Stimulated activated CD4-positive, alpha-beta T cell treated with anti-CD3 and anti-CD28 coated beads, Interleukin-1b, Interleukin-23, amount 100 ng/mL, for 48 hours (primary cell): ENCODE measurements at places on chromosomes 11 and 22.

DNA sequence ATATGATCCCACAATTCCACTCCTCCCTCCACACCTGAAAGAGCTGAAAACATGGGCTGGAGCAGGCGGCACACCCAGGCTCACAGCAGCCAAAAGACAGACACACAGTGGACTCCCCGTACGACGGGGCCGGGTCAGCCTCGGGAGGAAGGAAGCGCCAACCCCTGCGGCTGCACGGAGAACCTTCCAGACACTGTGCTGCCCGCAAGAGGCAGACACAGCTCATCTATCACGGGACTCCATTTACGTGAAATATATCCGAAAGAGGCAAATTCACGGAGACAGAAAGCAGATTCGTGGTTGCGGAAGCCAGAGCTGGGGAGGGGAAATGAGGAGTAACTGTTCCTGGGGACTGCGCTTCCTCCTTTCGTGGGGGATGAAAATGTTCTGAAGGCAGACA, 165.0 kb downstream of the BRD1 start:
- no peak for DNase-seq

GRCh38 chr11:75344186-75344585, 7.3 kb downstream of the ARRB1 start:
- DNase-seq: no peak

- no peak for DNase-seq
These were observed 44.2 kb upstream of the SMTN start for GRCh38 chr22:31036671-31037550.

- DNase-seq: no peak
These were observed 9.1 kb upstream of the CKAP5 start for GRCh38 chr11:46855167-46855566.

- no peak for DNase-seq
These were observed 5.0 kb upstream of the APOBEC3A start for GRCh38 chr22:38952281-38952993.

GRCh38 chr22:42994917-42995562, 19.9 kb downstream of the PACSIN2 start:
- DNase-seq: no peak

DNA sequence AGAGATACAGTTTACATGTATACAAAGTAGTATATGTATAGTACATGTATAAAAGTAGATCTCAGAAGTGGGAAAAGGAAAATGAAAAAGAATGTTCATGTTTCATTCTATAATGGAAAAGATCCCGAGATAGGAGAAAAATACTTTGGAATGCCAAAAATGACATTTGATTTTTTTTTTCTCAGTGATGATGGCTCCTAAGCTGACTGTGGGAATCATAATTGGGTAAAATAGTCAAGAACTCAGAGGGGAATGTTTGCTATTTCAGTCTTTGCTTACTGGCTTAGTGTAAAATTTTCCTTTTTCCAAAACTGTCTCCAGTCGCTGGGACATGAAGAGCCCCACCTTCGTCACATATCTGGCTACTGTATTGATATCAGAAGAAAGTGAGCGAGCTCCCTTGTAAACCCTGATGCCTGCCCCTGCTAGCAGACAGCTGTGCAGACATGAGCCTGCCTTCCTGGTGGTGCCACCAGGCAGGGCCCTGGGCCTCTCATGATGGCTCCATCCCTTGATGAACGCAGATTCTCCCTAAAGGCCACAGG, 944.6 kb downstream of the NTM start:
- DNase-seq: no peak

DNA sequence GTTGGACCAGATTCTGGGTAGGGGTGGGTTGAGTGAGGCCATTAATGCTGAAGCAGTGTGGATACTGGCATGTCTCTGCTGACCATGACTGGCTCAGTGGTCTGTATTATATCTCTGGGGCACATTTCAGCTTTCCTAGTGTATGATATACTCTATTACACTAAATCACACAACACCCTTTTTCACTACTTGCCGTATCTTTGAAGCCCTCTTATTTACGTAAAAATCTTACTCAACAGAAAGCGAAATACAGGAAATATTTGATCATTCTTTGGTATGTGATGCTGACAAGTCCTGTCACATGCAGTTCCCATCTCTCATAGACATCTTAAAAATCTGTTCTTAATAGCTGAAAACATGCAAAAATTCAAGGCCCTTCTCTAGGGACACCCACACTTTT, 40.3 kb downstream of the OR5B17 start:
- DNase-seq: no peak

DNA sequence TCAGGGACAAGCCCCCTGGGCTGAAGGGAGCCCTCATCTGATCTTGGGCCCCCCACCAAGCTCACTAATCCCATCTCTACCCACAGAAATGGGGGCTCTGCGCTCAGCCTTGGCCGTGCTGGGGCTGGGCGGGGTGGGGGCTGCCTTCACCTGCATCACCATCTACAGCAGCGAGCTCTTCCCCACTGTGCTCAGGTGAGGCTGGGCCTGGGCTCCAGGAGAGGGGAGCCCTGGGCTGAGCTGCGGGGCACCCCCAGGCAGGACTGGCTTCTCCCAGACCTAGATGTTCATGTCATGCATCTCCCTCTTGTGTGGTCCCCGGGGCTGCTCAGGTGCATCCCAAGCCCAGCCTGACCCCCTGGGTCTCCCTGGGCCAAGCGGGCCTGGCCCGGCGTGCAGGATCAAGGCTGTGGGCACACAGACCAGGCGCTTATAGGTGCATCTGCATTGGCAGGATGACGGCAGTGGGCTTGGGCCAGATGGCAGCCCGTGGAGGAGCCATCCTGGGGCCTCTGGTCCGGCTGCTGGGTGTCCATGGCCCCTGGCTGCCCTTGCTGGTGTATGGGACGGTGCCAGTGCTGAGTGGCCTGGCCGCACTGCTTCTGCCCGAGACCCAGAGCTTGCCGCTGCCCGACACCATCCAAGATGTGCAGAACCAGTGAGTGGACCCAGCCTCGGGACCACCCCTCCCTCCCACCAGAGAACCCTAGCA, 9.4 kb downstream of the SLC22A12 start:
- no peak for DNase-seq

GRCh38 chr11:130323452-130324450, 9.0 kb upstream of the ZBTB44 start:
- DNase-seq: no peak

- DNase-seq: peak; percentile 65
These were observed 6.0 kb upstream of the MAPK11 start for GRCh38 chr22:50276143-50276542.
